ENCODE measurements at places on chromosomes 11 and 22.

- no peak for DNase-seq
Observed at GRCh38 chr11:34425867-34426266, 12.9 kb upstream of the CAT start.

DNA sequence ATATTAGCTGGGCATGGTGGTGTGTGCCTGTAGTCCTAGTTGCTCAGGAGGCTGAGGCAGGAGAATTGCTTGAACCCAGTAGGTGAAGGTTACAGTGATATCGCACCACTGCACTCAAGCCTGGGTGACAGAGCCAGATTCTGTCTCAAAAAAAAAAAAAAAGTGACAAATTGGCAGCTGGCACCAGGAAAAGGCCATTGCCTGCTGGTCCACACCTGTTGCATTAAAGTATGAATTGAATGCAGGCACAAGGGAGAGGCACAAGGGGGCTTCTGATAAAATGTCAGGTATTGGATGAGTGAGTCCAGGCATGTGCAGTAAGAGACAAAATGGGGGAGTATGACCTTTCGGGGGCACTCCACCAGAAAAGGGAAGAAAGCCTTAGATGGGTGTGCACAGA, 28.2 kb downstream of the ZNF70 start:
- no peak for DNase-seq

GRCh38 chr11:3008746-3009336, 16.7 kb upstream of the NAP1L4 start:
- no peak for DNase-seq

- DNase-seq = no peak
Observed at GRCh38 chr11:82873919-82874333, 26.3 kb downstream of the PRCP start.

- DNase-seq = no peak
Observed at GRCh38 chr11:4619514-4619913, 11.5 kb upstream of the TRIM68 start.

GRCh38 chr11:20022363-20023081, 137.8 kb downstream of the DBX1 start:
- no peak for DNase-seq

DNA sequence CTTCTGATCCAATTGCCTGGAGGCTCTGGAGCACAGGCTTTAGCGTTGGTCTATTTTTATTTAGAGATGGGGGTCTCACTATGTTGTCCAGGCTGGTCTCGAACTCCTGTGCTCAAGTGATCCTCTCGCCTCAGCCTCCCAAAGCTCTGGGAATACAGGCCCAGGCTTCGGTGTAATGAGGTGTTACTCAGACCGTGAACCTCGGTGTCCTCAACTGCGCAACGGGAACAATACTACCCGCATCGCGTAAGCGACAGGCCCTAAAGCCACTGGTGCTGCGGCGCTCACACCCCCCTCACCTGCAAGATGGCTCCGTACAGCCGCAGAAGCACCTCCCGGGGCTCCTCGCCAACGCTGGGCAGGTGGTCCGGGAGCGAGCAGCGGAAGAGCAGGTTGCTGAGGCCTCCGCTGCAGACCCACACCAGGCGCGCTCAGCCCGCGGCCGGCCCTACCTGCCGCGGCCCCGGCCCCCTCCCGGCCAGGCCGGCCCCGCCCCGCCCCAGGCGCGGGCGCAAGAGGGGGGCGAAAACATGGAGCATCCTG, 628 bp downstream of the CHKB start:
- DNase-seq = no peak

GRCh38 chr11:32030875-32031503, 59.9 kb upstream of the RCN1 start:
- DNase-seq = no peak

DNA sequence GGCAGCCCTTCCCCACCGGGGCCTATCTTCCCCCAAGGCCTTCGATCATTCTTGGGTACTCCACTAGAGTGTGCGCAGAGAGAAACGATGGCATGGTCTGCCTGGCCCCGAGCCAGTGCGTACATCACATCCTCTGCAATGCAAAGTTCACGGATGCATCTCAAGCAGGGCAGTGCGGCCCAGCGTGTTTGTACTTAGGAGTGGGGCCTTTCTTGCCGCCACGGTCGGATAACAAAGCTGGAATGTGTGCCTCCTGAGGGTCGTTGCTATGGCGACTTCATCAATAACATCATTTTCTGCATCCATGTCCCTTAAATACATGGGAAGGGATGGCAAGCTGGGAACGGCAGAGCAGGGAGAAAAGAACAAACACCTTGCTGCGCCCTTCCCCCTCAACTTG, 73.9 kb downstream of the SCUBE1 start:
- DNase-seq = no peak

GRCh38 chr22:46595545-46595944, 24.6 kb upstream of the GRAMD4 start:
- no peak for DNase-seq

DNA sequence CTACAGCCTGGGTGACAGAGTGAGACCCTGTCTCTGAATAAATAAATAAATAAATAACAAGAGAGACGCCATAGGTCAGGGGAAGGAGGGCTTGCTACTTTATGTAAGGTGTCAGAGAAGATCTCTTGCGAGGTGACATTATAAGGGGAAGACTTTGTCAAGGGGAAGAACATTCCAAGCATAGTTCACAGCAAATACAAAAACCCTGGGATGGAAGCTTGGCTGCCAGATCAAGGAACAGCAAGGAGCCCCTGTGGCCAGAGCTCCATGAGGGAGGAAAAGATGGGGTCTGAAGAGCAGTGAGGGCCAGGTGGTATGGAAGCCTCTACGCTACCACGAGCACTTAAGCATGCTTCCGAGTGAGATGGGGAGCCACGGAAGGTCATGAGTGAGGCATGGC, 62.3 kb downstream of the AHNAK start:
- DNase-seq = no peak

GRCh38 chr22:41620589-41621098, at the start of gene DESI1:
DESI1 (minus strand) TSS chr22:41621043; CDS start chr22:41620839, 204 bp downstream.
- DNase-seq = no peak

DNA sequence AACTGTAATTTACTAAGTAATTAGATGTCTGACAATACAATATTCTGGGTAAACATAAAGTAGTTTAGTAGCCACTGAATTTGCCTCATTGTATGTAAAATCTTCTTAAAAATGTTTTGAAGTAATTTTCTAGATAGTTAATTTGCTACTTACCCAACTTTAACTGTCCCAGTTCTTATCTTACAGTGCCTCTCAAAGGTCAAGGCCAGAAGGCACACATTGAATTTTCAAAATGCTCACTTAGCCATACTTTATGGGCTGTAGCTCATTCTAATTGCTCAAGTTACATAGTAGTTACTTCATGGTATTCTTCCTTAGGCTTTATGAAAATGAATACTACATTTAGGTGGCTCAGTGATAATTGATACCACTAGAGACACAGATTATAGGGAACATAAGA, 666.6 kb downstream of the CNTN5 start:
- no peak for DNase-seq

Data from caudate nucleus (tissue), 63 donors.